Right lung (tissue), 10 donors: ENCODE measurements at places on chromosomes 5 and 9. TPM values are rescaled to one million over a fixed set of nuclear protein-coding genes. Genes with fewer than 3 reads are reported as not detected.

- no peak for DNase-seq
These were observed 26.4 kb upstream of the NOTCH1 start for GRCh38 chr9:136572003-136572827.

- DNase-seq: no peak
These were observed 201.9 kb downstream of the ZNF608 start for GRCh38 chr5:124544366-124545055.

CCNI2 gene
- 1.7 TPM for polyA plus RNA-seq

FOXD4L4 gene
- not detected for polyA plus RNA-seq

ANKRD34B gene
- polyA plus RNA-seq: not detected

SEMA6A gene
- 39.8 TPM for polyA plus RNA-seq
